Aorta (tissue), 5 donors: ENCODE measurements at places on chromosomes 12 and 14. TPM values are rescaled to one million over a fixed set of nuclear protein-coding genes. Genes with fewer than 3 reads are reported as not detected.

Gene LTB4R2
- 5.5 TPM for total RNA-seq

Gene TCL1A
- total RNA-seq, result not detected

Gene OTOGL
- 0.54 TPM for total RNA-seq

Gene PLCZ1
- total RNA-seq, result not detected

GRCh38 chr12:27332714-27333402, at the start of gene BMAL2:
Gene BMAL2 (plus strand): TSS chr12:27332836. CDS start chr12:27333073, 237 bp downstream.
- peaks cover 1% of the 10 kb centered on the region for H3K4me1 ChIP-seq
- no peaks in the 10 kb centered on the region for H3K27me3 ChIP-seq
- H3K4me3 ChIP-seq, result peak within 1 kb of the TSS; percentile 83
- peak; percentile 69 for DNase-seq

DNA sequence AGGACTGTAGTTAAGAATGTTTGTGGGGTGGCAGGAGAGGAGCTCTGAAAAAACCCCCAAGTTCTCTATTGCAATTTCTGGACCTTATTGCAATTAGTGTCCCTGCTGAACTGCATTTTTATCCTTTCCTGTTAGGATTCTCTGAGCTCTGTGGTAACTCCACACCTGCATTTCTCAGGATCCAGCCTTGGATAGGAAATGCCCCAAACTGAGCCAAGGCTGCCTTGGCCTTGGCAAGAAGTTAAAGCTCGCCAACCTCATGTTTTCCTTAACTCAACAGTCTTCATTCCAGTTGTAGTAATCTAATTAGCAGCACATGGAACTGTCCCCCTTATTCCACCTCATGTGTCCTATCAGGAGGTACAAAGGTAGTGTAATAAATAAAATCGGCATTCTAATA, 66.5 kb downstream of the C12orf75 start:
- no peaks in the 10 kb centered on the region for H3K36me3 ChIP-seq
- no peaks in the 10 kb centered on the region for H3K4me1 ChIP-seq
- no peak overlapping the region for H3K27ac ChIP-seq
- DNase-seq, result no peak

DNA sequence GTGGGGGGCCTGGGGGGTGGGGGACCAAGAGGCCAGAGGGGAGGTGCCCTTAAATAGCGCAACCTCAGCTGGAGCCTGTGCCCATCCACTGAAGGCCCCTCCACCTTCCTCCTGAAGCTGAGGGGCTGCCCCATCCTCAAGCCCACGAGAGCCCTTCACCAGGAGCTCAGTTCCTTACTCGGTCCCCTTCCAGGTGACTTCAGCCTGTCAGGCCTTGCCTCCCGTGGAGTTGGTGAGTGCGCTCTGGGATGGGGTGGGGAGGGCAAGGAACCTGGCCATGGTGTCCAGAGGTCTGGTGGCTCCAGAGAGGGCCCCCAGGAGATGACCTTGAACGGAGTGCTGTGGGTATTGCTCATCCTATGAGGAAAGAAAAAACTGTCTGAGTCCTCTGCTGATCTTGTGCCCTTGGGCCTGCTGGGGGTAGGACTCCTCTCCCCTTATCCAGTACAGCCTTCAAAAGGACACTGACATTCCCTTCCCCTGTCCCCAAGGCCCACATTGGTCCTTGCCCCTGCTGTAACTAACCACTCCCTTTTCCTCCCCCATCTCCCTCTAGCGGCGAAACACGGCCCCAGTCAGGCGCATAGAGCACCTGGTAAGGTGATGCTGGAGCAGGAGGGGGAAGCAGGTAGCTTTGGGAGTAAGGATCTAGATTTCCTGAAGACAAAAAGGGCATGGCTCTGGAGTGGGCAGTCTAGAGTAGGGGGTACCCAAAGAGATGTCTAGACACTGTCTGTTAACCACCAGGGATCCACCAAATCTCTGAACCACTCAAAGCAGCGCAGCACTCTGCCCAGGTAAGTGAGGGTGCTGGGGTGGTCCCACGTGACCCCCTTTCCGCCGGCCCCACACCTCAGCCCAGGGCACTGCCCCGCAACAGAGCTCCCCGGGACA, 3.6 kb downstream of the TNS2 start:
- peaks cover under 1% of the 10 kb centered on the region for H3K36me3 ChIP-seq
- H3K27me3 ChIP-seq, result no peaks in the 10 kb centered on the region
- DNase-seq, result peak; percentile 86
- no peaks in the 10 kb centered on the region for H3K4me1 ChIP-seq
- peak overlapping the region; percentile 81 for H3K27ac ChIP-seq
- peak overlapping the region; percentile 17 for H3K4me3 ChIP-seq

Gene RNU4-1
- total RNA-seq, result 1,718 TPM

DNA sequence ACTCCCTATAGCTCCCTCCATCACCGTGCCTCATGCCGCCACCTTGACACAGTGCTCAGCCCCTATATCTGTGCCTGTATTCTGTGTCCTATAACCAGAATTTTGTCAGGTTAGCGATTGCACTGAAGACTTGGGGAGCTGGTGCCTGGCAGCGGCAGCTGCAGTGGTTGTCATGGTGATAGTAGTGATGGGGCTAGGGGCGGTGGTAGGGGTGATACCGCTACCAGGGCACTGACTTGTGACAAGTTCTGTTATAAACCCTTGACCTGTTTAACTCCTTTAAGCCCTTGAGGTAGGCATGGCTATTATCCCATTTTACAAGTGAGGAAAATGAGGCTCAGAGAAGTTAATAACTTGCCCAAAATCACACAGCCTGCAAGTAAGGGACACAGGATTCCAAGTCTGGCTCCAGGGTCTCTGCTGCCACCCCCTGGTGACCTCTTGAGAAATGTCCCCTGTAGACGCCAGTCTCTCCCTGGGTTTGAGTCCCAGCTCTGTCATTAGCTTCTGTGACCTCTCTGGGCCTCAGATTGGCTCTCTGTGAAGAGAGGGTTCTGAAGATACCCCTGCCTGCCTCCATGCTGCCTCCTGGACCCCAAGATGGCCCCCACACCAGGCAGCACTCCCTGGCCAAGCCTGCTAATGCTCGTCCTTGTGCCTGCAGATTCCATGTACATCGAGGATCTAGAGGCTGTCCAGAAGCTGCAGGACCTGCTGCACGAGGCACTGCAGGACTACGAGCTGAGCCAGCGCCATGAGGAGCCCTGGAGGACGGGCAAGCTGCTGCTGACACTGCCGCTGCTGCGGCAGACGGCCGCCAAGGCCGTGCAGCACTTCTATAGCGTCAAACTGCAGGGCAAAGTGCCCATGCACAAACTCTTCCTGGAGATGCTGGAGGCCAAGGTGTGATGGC, 121.9 kb downstream of the ESRRB start:
- H3K4me1 ChIP-seq, result no peaks in the 10 kb centered on the region
- no peak overlapping the region for H3K27ac ChIP-seq
- H3K4me3 ChIP-seq, result no peak overlapping the region

GRCh38 chr12:53078425-53079225, 565 bp downstream of the SPRYD3 start:
- H3K36me3 ChIP-seq, result no peaks in the 10 kb centered on the region
- H3K4me3 ChIP-seq, result peak overlapping the region; percentile 79
- peaks cover 2% of the 10 kb centered on the region for H3K4me1 ChIP-seq
- H3K27ac ChIP-seq, result peak overlapping the region; percentile 70
